ENCODE measurements at places on chromosomes 3 and 15. TPM values are rescaled to one million over a fixed set of nuclear protein-coding genes. Genes with fewer than 3 reads are reported as not detected.

- DNase-seq, result no peak
Observed at GRCh38 chr3:9503283-9503682, 50.3 kb downstream of the LHFPL4 start.

The INKA1 gene
- total RNA-seq, result not detected

GRCh38 chr15:99057697-99058420 lies 47.0 kb upstream of the SYNM start:
- DNase-seq, result peak; percentile 63

The ZMYND10 gene
- not detected for total RNA-seq

DNA sequence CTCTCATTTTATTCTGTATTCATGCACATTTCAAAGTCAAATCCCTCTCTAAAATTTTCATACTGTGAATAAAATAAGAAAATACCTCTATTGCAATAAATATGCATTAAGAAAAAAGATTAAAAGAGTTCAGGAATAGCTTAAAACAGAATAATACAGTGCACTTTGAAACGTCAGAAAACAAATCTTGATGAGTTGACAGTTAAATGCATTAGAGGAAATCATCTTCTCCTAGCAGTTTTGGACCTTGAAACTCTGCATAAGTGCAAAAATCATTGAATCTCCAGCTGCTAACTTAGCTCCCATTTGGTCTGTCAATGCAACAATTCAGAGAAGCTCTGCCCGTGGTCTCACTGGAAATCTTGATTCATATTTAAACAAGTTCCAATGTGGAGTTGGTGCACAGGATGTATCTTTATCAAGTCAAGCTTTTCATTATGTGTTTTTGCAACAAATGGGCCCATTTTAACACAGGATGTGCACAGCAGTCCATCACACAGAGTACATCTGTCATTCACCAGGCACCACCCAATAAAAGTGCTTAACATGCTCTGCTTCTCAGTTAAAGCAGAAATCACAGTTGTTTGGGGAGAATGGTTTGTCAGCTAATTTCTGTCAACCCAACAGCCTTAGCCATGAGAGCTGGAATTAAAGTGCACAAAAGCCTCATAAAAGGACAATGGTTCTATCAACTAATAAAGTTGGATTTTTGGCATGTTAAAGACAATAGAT lies 98.8 kb upstream of the ARRDC4 start:
- DNase-seq, result no peak

The BTD gene
- total RNA-seq, result 11.8 TPM

DNA sequence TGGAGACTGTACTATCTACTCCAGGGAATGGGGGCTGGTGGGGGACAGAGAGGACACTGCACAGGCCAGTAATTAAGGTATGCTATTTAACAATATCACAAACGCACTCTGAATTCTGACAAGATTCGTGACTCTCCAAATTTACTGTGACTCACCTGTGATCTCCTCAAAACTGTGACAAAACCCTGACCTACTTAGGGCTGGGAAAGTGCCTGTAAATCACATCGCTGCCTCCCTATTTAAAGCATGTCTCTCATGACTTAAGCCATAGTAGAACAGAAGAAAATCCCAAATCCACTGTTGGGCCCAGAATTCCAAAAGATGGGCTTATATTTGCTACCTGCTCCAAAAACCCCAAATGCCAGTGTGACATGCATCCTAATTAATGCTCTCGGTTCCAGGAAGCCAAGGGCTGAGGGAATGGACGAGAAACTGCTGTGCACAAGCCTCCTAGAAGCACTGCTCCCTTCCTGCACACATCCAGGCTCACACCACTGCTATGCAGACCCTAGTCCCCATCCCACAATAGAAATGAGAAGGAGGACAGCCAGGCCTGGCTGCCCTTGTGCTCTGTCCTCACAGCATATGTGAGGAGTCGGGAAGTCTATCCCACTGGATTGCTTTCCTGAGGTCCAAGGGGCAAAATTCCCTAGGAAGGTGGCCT lies 187.7 kb upstream of the CHRNA7 start:
- DNase-seq, result no peak

GRCh38 chr3:97485206-97485605 lies 279.4 kb upstream of the ARL6 start:
- DNase-seq, result no peak

The CA12 gene
- 10.7 TPM for total RNA-seq

DNA sequence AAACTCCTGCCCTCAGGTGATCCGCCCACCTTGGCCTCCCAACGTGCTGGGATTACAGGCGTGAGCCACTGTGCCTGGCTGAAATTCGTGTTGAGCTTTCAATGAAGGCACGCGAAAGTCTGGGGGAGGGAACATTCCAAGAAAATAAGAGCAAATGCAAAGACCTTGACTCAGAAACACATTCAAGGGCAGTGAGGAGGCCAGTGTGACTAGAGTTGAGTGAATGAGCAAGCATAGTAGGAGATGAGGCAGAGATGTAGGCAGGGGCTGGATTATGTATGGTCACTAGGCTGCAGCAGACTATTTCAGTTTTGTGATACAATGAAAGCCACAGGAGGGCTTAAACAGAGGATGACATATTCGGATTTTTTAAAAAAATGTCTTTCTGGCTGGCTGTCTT lies 67.0 kb downstream of the SCN11A start:
- no peak for DNase-seq

The AADAC gene
- total RNA-seq, result 1.2 TPM

DNA sequence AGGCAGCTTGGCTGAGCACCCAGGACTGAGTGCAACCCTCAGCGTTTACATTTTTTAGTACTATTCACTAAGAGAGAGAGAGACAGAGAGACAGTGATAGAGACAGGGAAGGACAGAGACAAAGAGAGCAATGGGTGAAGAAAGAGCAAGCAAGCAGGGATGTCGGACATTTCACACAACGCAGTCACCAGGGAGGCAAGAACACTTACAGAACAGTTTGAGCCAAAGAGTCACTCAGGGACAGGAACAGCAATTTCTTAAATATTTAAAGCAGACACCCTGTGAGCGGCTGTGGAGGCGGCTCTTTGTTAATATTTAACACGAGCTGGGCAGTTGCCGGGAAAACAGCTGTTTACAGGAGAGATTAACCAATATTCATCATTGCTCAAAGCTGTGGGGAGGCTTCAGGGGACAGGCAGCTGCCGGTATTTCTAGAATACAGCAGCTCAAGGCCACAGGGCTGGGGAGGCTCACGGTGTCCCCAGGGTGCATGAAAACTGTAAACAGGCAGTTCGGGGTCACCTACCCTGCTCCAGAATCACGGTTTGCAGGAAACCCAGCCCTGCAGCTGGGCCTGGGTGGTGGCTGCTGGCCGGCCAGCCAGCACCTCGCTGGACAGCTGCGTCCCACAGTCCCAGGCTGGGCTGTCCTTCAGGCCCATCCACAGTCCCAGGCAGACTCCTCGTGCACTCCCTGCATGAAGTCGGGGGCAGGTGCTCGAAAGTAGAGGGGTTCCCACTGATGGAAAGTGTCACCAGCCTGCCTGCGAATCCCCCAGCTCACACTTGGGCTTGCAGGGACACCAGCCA lies 38.8 kb upstream of the PCSK6 start:
- no peak for DNase-seq
